WTC11 (cell line): ENCODE measurements at places on chromosomes 2 and 18.

- H3K36me3 ChIP-seq = no peaks in the 10 kb centered on the region
- H3K4me3 ChIP-seq = no peak overlapping the region
- H3K27ac ChIP-seq = no peak overlapping the region
Observed at GRCh38 chr2:28252311-28252710, 140.3 kb upstream of the FOSL2 start.

- H3K27me3 ChIP-seq = peaks cover 4% of the 10 kb centered on the region; the same call in 1 of the 2 replicates
- H3K4me1 ChIP-seq = no peaks in the 10 kb centered on the region
- H3K4me3 ChIP-seq = no peak overlapping the region
- H3K36me3 ChIP-seq = no peaks in the 10 kb centered on the region
- DNase-seq = no peak
Observed at GRCh38 chr2:237113026-237113795, 27.5 kb downstream of the COPS8 start.

- no peak overlapping the region for H3K27ac ChIP-seq
- peaks cover 12% of the 10 kb centered on the region for H3K4me1 ChIP-seq
- no peaks in the 10 kb centered on the region for H3K36me3 ChIP-seq
Observed at GRCh38 chr2:121080013-121080772, 204.8 kb downstream of the TFCP2L1 start.

DNA sequence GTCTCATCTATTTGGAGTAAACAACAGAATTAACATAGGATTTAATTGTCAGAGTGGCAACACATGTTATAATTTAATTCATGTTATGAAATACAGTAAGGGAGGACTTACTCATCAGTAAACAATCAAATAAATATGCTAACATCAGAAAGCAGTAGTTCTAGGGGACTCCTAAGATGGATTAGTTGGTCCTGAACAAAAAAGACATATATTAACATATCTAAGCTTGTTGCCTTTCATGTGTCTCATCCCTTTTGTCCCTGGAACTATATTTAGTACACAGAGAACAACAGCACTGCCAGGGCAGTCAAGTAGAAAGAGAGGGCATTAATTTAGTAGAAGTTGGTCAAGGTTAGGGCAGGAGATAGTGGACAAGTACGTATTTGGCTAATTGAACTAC lies 117.8 kb upstream of the FZD5 start:
- H3K4me3 ChIP-seq = no peak overlapping the region
- no peak overlapping the region for H3K27ac ChIP-seq
- no peaks in the 10 kb centered on the region for H3K36me3 ChIP-seq
